ENCODE measurements at places on chromosomes 3 and 15.

DNA sequence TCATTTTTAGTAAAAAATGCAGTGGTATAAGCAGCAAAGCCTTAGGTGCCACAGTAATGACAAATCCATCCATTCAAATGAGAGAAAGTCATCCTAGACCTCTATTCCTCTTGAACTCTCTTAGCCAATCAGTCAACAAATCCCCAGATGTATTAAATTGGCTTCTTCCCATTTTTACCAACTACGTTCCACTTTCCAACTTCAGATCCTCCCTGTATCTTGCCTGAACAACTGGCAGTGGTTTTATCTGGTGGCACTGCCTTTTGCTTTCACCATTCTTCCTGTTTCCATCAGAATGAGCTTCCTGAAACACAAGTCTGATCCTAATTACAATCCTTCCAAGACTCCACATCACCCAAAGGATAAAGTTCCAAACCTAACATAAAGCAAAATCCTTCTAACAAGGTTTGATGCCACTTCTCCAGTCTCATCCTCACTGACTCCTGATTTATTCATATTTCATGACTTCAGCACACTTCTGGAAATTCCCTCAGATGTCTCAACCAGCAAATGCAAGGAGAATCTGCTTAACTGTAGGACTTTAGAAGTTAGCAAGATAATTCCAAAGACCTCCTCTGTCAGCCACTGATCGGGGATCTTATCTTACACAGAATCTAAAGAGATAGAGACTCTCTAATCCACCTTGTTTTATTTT is 69.8 kb upstream of the SLC4A7 start:
- no peak for DNase-seq

DNA sequence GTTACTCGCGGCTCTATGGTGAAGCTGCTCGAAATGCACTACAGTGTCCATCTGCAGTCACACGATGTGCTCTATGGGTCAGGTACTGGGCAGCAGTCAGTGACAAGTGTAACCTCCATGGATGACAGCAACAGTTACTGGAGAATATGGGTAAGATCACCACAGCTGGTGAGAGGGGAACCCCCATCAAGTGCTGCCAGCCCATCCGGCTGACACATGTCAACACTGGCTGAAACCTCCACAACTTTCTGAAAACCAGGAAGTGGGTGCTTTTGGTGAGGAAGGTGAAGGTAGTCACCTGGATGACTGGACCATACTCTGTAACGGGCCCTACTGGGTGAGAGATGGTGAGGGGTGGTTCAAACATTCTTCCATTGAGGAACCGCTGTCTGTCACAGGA is 87.4 kb upstream of the C15orf39 start:
- DNase-seq = no peak

- DNase-seq = peak; percentile 36
Measured at GRCh38 chr3:30578479-30578878, 27.9 kb upstream of the TGFBR2 start.

- no peak for DNase-seq
Measured at GRCh38 chr3:61901496-61901895, 340.1 kb downstream of the PTPRG start.

- DNase-seq = no peak
Measured at GRCh38 chr3:23276913-23277658, 74.0 kb downstream of the UBE2E2 start.

- no peak for DNase-seq
Measured at GRCh38 chr3:37559461-37559860, 302.2 kb upstream of the CTDSPL start.

GRCh38 chr15:81540909-81541308 is 166.9 kb upstream of the TMC3 start:
- DNase-seq = no peak

- peak; percentile 51 for DNase-seq
Measured at GRCh38 chr3:12870942-12871341, 29.6 kb upstream of the RPL32 start.

GRCh38 chr15:92157666-92158298 is 235.9 kb upstream of the ST8SIA2 start:
- DNase-seq = no peak

- DNase-seq = no peak
Measured at GRCh38 chr3:46440531-46441294, 24.0 kb downstream of the LTF start.

- no peak for DNase-seq
Measured at GRCh38 chr3:178519701-178520100, 16.5 kb upstream of the KCNMB2 start.

- DNase-seq = no peak
Measured at GRCh38 chr3:50122661-50123391, 32.3 kb upstream of the SEMA3F start.

GRCh38 chr3:124206225-124207055 is 214.5 kb upstream of the ROPN1 start:
- DNase-seq = no peak

DNA sequence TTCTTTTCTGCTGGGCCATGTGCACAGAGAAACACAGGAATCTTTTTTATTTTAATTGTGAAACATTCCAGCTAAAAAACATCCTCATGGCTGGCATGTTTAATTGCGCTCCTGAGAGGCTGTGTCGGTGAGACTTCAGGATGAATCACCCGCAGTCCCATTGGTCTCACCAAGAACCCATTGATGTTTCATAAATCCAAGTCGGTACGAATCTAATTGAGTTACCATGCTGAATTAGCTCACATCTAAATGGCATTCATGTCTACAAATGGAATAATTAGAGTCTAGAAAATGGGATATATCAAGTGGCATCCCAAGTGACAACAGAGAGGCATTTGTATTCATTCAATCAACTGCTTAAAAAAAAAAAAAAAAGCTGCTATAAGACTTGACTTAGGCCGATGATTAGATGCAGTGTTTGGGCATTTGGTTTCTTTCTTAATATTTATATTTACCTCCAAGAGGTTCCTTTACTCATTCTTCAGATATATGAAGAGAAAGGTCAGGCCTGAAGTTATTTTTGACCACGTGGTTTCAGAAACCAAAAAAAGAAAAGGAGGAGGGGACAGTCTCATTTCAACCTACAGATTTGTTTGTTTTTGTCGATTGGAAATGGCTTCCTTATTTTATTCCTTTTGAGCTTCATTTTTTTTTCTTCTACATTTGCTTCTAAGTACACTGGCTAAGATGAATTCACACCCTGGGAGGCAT is 79.1 kb upstream of the FOXB1 start:
- no peak for DNase-seq

DNA sequence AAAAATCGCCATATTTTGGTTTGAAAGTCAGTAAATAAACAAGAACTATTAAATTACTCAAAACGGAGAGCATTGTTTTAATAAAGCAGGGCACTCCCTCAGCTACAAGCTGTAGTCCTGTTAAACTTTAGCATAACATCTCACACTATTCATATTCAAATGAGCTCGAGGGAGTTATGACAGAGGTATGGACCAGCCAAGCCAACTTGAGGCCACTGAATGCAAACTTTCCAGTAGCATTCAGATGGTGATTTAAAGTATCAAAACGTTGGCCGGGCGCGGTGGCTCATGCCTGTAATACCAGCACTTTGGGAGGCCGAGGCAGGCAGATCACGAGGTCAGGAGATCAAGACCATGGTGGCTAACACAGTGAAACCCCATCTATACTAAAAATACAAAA is 132.9 kb downstream of the GABRB3 start:
- DNase-seq = no peak

GRCh38 chr3:112364291-112364690 is 31.3 kb downstream of the CD200 start:
- DNase-seq = no peak

- DNase-seq = no peak
Measured at GRCh38 chr3:61577760-61578159, 16.4 kb downstream of the PTPRG start.

GRCh38 chr3:33825111-33825510 is 26.7 kb downstream of the PDCD6IP start:
- no peak for DNase-seq

DNA sequence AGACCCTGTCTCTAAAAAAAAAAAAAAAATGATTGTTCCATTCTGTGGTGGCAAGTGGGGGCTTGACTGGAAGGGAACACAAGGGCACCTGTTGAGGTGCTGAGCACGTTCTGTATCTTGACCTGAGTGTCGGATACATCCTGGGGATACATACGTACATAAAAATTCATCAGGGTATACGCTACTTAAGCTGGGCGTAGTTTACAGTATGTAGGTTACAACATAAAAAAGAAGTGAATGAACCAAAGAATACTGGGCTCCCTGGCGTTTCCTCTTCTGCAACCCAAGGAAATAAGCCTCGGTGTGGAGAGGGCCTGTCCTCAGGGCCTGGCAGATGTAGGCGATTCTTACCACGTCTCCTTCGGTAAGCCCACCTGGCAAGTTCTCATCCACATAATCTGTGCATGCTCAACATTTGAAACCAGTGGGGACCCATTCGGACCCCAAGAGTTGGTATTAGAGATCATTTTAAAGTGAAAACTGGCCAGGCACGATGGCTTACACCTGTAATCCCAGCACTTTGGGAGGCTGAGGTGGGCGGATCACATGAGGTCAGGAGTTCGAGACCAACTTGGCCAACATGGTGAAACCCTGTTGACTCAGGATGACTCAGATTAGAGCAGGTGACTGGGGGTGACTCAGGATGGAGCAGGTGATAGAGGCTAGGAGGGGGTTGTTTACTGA is 5.1 kb upstream of the MUC20 start:
- no peak for DNase-seq

- no peak for DNase-seq
Measured at GRCh38 chr3:56296361-56296760, 171.9 kb downstream of the ERC2 start.

GRCh38 chr3:108391917-108392593 is 95.7 kb downstream of the HHLA2 start:
- DNase-seq = no peak

DNA sequence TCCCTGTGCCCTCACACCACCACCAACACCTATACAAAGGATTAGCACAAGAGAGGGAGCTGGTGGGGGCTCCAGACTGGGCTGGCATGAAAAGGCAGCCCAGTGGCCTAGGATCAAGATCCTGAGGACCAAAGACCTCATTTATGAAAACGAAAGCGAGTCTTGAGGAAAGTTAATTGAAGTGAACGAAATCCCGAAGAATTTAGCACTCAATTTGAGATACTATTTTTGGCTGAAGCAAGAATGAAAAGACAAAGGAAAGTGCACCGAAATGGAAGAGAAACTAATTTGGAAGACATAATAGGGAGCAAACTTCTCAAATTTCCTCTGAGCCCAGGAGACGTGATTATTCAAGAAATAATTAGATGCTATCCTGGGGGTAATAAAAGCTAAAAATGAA is 68.7 kb upstream of the SLC6A11 start:
- DNase-seq = no peak

- no peak for DNase-seq
Measured at GRCh38 chr15:36896949-36897348, 203.4 kb downstream of the MEIS2 start.

DNA sequence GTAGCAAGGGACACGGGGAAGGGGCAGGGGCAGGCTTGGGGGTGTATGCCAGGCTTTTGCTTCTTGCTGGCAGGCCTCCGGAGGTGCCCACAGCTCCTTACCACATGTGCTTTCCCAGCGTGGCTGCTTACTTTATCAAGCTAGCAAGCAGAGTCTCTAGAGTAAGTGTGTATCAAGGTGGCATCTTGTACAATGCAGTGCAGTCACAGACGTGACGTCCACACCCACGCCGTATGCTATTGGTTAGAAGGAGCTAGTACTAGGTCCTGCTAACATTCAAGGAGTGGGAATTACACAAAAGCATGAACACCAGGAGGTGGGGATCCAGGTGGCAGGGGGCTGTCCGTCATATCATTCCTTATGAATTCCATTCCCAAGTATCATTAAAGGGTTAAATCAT is 15.3 kb upstream of the AGBL1 start:
- DNase-seq = no peak
